ENCODE measurements at places on chromosomes 5 and 9.
A peak's percentile ranks its signal among the peaks of the same experiment; 100 is the strongest.

- peak; percentile 26 for DNase-seq
Observed at GRCh38 chr5:19795218-19795617, 192.8 kb downstream of the CDH18 start.

GRCh38 chr9:109969011-109969410 is 189.0 kb downstream of the PALM2AKAP2 start:
- peak; percentile 15 for DNase-seq

GRCh38 chr9:33042473-33042872 is 17.4 kb downstream of the DNAJA1 start:
- DNase-seq: no peak

DNA sequence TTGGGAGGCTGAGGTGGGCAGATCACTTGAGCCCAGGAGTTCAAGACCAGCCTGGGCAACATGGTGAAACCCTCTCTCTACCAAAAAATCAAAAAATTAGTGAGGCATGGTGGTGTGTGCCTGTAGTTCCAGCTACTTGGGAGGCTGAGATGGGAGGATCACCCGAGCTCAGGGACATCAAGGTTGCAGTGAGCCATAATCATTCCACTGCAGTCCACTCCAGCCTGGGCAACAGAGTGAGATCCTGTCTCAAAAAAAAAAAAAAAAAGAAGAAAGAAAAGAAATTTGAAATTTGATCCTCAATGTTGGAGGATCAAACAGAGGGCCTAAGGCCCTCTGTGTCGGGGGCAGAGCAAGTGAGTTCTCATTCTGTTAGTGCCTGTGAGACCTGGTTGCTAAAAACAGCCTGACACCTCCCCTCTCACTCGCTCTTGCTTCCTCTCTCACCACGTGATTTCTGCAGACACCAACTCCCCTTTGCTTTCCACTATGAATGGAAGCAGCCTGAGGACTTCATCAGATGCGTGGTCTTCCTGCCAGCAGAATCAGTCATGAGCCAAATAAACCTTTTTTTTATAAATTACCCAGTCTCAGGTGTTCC is 8.4 kb upstream of the GOLPH3 start:
- no peak for DNase-seq

GRCh38 chr5:96256795-96257470 is 176.1 kb downstream of the PCSK1 start:
- peak; percentile 32 for DNase-seq

- DNase-seq: no peak
Observed at GRCh38 chr5:88745093-88745696, 137.8 kb downstream of the MEF2C start.

DNA sequence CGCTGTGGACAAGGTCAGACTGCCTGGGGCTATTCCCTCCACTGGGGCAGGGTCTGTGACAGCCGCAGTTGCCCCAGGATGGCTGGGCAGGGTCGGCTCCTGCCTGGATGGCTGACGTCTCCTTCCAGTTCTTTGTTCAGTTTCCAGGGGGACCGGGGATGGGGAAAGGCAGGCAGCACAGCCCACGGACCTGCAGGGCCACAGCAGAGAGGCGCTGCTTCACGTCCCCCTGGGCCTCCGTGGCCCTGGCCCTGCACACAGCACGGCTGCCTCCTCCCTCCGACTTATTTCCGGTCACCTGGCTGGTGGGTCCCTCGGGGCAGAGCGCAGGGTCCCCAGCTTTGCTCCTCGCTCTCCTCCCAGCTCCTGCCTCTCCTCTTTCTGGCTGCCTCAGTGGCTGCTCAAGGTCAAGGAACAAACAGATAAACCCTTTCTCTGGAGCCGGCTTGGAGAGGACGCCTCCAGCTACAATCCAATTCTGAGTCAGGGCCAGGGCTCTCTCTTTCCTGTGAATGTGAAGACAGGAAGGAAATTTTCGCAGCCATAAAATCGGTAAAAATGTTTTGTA is 169.7 kb downstream of the C9orf50 start:
- no peak for DNase-seq

GRCh38 chr9:126166291-126166690 is 160.3 kb upstream of the MVB12B start:
- no peak for DNase-seq
